ENCODE measurements at places on chromosomes 12 and 14.

GRCh38 chr12:101004898-101005297 lies 205.1 kb downstream of the SLC5A8 start:
- no peak for DNase-seq

DNA sequence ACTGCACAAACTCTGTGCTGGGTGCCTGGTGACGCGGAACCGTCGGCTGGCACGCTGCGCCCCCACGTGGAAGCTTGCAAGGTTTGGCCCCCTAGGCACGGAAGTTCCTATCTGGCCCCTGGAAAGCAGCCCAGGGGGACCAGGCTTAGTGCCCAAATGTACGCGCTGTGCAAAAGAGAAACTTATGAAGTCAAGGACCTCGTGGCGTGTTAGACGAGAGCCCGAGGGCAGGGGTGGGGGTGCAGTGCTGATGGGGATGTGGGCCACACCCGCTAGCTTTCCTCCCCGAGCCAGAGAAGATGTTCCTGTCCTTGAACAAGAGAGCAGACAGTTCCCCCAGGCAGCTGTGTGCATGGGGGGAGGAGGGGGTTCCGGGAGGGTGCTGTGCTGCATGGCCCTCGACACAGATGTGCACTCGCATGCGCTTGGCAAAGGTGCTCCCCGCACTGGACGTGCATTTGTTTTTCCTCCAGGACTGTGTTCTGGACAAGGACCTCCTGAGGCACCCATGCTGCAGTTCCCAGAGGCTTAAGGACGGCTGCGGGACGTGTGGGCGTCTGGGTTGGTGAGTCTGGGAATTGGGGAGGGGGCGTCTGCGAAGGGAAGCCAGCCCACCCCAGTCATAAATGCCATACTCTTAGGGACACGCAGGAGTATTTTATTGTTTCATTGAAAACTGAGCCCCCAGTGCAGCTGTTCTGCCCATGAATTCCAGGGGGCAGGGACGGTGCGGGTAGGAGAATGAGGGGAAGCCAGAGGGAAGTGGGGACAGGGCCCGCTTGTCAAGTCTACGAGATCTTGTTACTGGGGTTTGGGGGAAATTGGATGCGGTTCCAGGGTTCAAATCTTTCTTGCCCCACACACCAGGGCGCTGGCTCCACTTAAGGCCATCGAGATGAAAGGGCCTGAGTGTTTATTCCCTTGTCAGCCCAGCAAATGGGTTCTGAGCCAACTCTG lies 80.0 kb downstream of the NTF3 start:
- peak; percentile 49 for DNase-seq

GRCh38 chr12:107590814-107591375 lies 94.7 kb upstream of the PWP1 start:
- no peak for DNase-seq

DNA sequence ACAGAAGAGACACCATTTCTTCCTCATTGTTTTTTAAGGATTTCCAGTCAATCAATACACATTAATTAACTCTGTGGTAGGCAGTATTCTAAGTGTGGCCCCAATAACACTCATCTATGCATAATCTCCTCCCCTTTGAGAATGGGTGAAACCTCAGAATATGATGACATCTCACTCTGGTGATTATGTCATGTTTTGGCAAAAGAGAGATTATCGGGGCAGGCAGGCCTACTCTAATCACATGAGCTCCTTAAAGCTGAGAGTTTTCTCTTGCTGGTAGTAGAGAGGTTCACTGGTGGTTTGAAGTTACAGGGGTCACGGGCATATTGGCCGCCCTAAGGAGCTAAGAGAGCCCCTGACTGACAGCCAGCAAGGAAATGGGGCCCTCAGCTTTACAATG lies 7.1 kb upstream of the LGMN start:
- DNase-seq = no peak

DNA sequence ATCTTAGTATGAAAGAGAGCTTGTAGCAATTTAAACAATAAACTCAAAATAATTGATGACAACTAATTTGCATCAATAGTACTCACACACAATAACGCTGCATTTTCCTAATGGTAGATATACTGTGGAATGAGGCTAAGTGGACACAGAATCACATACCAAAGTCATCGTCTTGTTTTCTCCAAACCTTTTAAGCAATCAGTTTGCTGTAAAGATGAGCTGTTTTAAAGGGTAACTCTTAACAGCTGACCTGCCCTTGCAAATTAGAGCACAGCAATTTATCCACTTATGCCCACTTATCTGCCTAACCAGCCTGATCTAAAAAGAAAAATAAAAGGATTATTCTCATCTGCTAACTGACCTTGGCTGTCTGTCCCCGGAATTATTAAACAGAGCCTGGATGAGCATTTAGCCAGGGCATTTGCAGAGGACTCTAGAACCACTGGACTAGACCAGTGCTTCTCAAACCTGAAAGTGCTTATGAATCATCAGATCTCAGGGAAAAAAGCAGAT lies 174.3 kb upstream of the BCL2L14 start:
- DNase-seq = no peak

GRCh38 chr12:53844994-53845844 lies 93.4 kb upstream of the HOXC13 start:
- DNase-seq = no peak

- DNase-seq = no peak
Measured at GRCh38 chr14:78488938-78489337, 318.8 kb downstream of the NRXN3 start.

DNA sequence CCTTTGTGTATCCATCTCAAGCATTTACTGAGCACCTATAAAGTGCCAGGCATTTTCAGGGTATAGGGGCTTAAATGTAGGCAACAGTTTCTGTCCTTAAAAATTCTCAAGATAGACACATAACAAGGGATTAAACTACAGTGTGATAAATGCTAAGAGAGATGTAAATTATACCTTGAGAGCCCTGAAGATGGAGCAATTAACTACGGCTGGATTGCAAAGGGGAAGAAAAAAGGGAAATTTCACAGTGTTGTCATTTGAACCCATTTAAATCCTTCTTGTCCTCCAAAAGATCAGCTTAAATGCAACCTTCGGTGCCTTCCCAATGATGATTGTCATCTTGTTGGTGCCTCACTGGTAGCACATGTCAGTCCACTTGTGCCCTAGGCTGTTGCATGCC lies 11.5 kb upstream of the IL26 start:
- DNase-seq = no peak

DNA sequence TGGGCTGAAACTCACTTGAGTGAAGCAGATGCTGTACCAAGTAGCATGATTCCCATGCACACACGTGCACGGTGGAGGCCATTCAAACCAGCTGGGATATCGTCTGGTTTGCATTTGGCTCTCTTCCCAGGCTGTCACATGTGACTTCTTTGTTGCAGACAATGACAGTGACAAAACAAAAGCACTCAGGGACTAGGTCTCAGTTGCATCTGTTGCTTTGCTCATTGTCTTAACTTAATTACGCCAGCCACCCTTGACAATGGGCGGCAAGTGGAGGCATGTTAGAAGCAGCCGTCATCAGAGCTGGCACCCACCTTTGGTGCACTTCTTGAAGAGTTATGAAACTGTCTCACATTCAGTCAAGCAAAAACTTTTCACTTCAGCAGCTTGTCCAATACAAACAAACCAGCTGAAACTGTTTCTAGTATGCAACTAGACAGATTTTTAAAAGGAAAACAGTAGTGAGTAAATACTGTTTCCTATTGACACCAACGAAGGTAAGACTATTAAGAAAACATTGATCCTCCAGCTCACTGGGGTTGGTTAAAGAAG lies 74.3 kb downstream of the IGF1 start:
- DNase-seq = no peak

DNA sequence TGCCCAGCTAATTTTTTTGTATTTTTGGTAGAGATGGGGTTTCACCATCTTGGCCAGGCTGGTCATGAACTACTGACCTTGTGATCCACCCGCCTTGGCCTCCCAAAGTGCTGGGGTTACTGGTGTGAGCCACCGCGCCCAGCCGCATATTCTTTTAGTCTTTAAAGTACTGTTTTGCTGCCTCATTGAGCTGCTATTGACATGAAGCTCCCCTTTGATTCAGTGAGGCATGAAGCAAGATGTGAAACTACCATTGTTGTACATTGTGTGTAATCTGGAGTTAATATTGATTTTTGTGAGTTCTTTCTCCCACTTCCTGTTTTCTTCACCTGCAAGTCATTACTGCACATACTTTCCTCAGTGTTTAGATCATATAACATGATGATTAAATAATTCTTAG lies 80.8 kb downstream of the MNAT1 start:
- no peak for DNase-seq

DNA sequence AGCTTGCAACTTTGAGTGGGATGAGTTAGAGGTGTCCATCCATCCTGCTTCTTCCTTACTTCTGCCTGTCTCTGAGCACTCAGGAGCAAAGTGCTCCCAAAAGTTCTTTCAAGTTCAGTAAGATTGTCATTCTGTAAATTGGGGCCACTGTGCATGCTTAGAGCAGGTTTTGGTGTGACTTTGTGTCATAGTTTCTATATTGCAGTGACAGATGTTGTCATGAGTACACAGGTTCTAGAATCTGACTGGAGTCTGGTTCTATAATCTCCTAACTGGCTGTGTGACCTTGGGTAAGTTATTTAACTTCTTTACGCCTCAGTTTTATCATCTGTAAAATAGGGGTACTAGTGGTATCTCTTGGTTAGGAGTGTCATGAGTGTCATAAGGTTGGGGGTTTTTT lies 202.7 kb upstream of the BCL2L14 start:
- no peak for DNase-seq
